ENCODE measurements at places on chromosomes 1 and 21.

GRCh38 chr1:7611421-7612010, 159.6 kb upstream of the VAMP3 start:
- no peak for DNase-seq

- no peak for DNase-seq
Measured at GRCh38 chr1:180248731-180249681, 18.9 kb downstream of the LHX4 start.

DNA sequence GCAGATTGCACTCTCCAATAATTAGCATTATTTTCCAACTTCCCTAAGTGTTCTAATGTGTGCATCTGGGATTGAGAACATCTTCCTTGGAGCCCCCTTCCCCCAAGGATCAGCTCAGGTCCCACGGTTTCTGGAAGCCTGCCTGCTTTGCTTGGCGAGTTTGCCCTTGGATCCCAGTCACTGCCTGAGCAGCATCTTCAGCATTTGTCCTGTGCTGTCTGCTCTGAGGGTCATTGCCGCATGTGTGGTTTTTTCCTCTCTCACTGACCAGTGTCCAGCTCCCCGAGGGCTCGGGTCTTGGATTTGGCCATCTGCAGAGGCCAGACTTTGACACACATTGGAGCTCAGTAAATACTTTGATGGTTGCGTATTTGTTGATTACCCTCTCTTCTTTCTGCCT, 18.1 kb downstream of the VANGL2 start:
- no peak for DNase-seq

- no peak for DNase-seq
Measured at GRCh38 chr1:42847721-42848460, 1.5 kb downstream of the ZNF691 start.

- DNase-seq = no peak
Measured at GRCh38 chr1:21332554-21333311, 42.5 kb upstream of the ECE1 start.
